ENCODE measurements at places on chromosomes 4 and X.

DNA sequence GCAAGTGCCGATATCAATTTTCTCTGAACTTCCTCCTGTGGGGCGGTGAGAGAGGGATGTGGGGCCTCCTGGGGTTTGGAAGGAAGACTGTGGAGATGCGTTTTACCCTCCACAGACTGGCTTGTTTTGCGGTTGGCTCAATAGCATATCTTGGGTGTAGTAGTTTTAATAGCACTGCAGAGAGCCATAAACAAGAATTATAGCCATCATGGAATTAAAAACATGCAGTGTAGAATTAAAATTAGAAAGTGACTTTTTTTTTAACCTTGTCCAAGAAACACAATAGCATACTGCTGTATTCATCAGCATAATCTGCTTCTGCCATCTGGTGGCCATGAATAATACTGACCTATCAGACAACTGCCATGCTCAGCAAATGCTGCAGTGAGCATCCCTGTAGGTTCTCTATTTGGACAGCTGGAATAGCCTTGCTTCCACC, 47.3 kb upstream of the SCML1 start:
- DNase-seq: no peak

DNA sequence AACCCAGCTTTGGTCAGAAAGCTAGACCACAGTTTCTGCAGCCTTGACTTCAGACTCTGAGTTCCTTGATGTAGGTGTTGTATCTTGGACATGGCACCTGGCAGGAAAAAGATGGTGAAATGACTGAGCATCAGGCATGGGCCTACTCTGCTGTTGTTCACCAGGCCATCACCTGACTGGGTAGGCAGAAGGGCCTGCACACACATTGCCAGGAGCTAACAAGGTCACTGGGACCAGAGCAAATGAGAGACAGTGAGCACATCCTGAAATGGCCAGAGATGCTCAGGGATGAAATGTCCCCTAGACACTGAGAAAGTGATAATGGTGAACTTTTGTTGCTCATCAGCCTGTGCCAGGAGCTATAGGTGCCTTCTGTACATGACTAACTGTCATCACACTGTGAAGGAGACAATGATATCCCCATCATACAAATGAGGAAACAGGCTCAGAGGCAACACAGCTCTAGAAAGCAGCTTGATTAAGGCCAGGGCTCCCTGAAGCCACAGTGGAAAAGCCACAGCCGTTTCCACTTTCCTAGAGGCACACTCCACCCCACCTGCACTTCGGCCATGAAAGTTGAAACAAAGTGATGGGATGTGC, 128.3 kb downstream of the TSPAN5 start:
- no peak for DNase-seq

DNA sequence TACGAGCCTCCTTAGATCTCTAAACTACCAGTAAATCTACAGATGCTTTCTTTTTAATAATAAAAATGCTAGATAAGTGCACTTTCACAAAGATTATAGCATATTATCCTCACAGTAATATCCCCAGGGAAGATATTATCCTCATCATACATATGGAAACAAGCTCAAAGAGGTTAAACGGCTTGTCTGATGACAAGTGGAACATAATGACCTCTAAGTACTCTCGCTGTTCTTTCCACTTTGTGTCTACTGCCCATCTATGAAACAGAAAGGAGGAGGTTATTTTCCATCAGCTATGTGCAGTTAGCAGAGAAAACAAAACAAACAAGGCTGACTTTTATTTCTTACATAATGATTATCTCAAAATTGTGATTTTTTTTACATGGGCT, 42.8 kb upstream of the PRDM8 start:
- no peak for DNase-seq

DNA sequence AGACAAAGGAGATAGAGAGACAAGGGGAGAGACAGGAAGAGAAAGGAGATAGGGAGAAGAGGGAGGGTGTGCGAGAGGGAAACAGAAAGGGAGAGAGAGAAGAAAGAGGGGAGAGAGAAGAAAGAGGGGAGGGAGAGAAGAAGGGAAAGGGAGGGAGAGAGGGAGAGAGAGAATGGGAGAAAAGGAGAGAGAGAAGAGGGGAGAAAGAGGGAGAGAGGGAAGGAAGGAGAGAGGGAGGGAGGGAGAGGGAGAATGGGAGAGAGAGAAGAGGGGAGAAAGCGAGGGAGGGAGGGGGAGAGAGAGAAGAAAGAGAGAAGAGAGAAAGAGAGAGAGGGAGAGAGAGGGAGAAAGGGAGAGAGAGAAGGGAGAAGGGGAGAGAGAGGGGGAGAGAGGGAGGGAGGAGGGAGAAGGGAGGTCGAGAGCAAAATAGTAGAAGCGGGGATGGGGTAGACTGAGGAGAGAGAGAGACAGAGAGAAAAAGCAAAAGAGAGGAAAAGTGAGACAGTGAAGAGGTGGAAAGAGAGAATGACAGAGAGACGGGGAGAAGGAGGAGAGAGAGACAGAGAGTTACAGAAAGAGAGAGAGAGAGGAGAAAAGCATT, 218.2 kb downstream of the DHRSX start:
- DNase-seq: no peak

GRCh38 chrX:101918751-101919150, 13.1 kb downstream of the ZMAT1 start:
- no peak for DNase-seq

GRCh38 chrX:108270739-108271396, 167.4 kb downstream of the COL4A6 start:
- no peak for DNase-seq

DNA sequence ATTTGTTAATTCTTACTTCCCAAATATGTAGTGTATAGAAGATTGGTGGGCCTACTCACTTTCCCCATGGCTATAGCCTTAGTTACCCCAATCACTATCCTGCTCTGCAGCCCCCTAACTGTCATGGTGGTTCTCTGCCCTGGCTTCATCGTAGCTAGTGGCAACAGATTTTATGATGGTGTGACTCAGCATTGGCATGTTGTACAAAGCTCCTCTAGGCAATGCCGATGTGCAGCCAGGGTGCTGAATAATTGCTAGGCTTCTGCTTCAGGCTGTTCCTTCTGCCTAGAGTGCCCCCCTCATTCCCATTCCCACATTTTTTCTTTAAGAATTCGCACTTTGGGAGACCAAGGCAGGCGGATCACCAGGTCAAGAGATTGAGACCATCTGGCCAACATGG, 35.2 kb downstream of the AFF2 start:
- DNase-seq: no peak

DNA sequence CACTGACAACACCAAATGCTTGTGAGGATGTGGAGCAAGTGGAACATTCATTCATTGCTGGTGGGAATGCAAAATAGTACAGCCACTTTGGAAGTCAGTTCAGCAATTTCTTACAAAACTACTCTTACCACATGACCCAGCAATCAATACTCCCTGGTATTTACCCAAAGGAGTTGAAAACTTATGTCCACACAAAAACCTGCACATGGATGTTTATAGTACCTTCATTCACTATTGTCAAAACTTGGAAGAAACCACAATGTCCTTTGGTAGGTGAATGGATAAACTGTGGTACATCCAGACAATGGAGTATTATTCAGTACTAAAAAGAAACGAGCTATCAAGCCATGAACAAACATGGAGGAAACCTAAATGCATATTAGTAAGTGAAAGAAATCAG, 27.5 kb downstream of the HUWE1 start:
- no peak for DNase-seq

- no peak for DNase-seq
Observed at GRCh38 chr4:66855956-66856355, 689.3 kb downstream of the CENPC start.

DNA sequence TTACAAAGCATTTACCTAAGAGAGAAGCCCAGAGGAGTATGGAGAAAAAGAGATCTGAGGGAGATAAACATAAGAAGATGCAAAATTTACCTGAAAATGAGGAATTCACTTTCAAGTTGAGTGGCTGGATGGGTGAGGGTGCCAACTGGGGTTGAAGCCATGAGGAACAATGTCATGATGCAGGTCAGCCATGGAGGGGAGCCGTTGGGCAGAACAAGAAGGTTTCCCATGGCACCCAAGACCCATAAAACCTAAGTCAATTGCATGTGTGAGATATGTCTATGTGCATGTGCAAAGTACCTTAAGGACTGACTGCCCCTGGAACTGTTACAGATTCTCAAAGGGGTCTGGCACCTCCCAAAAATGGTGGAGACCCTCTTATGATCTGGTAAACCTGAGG, 46.6 kb upstream of the PRRG1 start:
- peak; percentile 17 for DNase-seq

DNA sequence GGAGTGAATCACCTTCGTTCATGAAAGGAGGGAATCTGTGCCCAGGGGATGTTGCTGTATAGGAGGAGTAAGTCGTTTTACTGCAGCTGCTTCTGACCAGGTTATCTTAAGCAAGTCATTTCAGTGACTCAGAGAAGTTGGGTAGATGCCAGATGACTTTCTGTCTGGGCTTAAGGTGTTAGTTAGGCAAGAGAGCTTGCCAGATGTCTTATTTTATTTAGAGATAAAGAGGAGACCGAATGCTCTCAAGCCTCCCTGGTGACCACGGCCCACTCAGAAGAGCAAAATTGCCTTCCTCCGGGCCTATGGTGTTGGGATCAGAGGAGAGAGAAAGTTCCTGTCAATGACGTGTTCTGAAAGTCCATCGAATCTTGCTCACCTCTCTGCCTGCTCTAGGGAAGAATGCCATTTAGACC, 16.3 kb upstream of the ZNF827 start:
- no peak for DNase-seq

DNA sequence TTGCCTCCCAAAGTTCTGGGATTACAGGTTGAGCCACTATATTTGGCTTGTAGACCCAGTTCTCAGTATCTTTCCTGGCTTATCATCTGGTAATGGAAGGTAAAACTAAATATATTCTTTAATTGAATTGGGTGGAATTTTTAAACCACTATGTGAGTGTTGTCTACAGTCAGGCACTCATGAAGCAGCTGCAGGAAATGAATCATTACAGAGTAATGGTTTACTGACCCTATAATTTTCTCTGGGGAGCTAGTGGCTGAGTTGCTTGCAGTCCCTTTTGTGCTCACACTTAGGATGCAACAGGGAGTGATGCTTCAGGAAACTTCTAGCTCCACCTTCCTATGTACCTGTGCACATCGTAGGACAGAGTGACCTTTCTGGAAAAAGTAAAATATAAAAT, 4.1 kb upstream of the UGT2B7 start:
- no peak for DNase-seq

GRCh38 chrX:1027133-1027532, 185.3 kb downstream of the CRLF2 start:
- no peak for DNase-seq

- DNase-seq: no peak
Observed at GRCh38 chr4:123306769-123307168, 89.8 kb upstream of the SPRY1 start.

DNA sequence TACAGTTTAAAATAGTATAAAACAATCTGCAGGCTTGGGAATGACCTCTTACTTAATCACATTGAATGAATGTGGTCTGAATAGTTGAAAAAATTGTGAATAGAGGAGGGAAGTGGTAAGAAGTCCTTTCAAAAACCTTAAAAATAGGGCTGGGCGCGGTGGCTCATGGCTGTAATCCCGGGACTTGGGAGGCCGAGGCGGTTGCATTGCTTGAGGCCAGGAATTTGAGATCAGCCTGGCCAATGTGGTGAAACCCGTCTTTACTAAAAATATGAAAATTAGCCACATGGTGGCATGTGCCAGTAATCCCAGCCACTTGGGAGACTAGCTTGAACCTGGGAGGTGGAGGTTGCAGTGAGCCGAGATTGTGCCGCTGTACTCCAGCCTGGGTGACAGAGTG, 36.5 kb downstream of the HERC3 start:
- DNase-seq: no peak

DNA sequence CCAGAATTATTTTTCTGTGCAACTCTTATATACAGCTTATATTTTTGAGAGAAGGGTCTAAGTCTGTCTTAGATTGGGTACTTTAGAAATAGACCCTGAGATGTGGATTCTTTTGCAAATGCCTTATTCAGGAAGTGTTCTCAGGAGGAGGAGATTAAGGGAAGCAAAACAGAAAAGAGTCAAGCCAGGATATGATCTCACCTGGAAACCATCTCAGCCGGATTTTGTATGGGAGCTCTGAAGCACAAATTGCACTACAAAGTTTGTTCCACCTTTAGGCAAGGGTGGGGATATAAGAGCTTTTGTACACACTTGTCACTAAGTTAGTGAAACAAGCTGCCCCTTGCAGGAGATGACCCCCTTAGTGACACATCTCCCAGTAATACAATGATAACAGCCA, 121.2 kb upstream of the GRPR start:
- DNase-seq: no peak

DNA sequence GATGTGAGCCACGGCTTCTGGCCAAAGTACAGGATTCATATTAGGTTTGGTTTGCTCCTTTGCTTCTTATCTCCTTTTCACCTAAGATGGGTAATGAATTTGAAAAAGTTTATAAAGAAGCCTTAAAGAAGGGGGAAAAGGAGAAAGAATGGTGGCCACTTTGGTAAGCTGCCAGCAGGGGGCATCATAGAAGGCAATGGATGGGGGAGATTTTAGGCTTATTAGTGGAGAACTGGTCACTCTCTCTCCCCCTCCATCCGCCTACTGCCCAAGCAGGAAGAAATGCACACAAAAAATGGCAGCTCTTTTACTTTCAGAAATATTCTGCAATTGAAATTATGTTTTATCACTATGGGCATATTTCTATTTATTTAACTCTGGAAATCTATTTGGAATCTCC, 32.0 kb downstream of the SPARCL1 start:
- DNase-seq: no peak

Measured in iPS DF 19.7 (cell line).